ENCODE measurements at places on chromosomes 2 and 18.

GRCh38 chr18:22020867-22021370, 148.5 kb upstream of the GATA6 start:
- no peak for DNase-seq

GRCh38 chr2:3280683-3281520, 96.7 kb downstream of the EIPR1 start:
- DNase-seq, result no peak

- no peak for DNase-seq
These were observed 62.9 kb upstream of the SERPINE2 start for GRCh38 chr2:224101820-224102630.

GRCh38 chr2:120902592-120902991, 166.9 kb downstream of the GLI2 start:
- DNase-seq, result no peak

- DNase-seq, result no peak
These were observed 5.4 kb upstream of the PUM2 start for GRCh38 chr2:20356042-20356441.

DNA sequence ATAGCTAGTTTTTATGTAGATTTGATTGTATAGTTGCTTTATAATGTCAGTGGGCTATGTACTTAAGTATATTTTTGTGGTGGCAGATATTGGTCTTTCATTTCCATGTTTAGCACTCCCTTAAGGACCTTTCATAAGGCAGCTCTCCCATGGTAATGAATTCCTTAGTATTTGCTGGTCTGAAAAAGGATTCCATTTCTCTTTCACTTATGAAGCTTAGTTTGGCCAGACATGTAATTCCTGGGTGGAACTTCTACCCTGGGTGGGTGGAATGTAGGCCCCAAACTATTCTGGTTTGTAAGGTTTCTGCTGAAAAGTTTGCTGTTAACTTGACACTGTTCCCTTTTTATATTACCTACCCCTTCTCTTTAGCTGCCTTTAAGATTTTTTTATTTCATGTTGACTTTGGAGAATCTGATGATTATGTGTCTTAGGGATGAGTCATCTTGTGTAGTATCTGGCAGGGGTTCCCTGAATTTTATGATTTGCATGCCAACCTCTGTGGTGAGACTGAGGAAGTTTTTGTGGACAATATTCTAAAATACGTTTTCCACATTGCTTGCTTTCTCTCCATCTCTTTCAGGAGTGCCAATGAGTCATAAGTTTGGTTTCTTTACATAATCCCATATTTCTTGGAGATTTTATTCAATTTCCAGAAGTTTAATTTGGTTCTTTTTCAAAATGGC, 65.4 kb upstream of the VRK2 start:
- no peak for DNase-seq

DNA sequence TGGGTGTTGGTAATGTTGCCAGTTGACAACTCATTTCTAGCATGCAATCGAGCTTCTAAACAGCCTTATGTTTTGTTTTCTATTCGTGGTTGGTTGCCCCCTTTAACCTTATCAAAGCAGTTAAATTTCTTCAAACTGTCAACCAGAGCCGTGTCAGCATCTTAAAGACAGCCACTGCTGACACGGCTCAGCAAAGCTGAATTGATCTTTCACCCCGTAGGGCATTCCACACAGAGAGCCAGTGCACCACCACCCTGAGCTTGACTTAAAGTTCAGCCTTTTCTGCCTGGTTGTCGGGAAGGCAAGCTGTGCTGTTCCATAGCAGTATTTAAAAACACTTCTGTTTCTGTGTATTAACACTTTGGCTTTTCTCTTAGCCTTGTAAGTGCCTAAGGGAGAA, 355.0 kb upstream of the CHST9 start:
- no peak for DNase-seq

GRCh38 chr2:85755122-85756027, 1.6 kb downstream of the ATOH8 start:
- DNase-seq, result no peak

Measured in thoracic aorta (tissue), 2 donors.